ENCODE measurements at places on chromosomes 1 and 21.

DNA sequence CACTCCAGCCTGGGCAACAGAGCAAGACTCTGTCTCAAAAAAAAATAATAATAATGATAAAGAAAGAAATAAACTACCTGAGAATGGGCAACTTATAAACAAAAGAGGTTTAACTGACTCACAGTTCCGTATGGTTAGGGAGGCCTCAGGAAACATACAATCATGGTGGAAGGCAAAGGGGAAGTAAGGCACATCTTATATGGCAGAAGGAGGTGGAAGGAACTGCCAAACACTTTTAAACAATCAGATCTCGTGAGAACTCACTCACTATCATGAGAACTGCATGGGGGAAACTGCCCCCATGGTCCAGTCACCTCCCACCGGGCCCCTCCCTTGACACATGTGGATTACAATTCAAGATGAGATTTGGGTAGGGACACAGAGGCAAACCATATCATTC, 6.3 kb upstream of the EGLN1 start:
- no peak for DNase-seq

DNA sequence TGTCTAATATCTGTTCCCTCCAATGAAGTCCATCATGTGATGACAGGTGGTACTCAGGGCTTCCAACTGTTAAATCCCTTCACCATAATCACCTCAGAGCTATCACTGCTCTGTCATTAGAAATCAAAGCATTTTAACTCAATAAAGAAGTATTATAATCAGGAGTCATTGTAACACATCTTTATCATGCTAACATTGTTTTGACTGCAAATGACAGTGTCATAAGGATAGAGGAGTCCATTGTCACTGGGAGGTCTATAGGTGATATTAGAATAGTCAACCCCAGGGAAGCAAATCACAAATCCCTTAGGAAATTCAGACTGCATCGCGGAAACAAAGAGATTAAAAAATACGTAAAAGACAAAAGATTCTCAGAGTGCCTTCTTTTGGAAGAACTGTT, 30.8 kb downstream of the LRRC53 start:
- no peak for DNase-seq

GRCh38 chr1:37146071-37146470, 111.8 kb upstream of the GRIK3 start:
- no peak for DNase-seq

DNA sequence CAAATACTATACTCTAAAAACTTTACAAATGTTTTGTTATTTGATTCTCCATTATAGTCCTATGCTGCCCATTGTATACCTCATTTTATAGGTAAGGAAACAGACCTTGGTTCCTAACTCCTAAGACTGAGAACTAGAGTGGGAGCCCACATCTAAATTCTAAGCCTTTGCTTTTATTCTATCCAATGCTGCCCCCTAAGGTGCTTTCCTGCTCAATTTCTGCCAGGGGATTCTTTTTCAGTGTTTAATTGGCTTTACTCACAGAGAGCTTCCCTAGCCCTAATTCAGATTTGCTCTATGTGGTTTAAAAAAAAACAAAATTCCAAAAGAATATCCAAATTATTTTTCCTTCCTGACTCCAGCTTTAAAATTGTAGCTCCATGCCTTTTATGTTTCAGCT, 64.5 kb downstream of the KIF14 start:
- DNase-seq = no peak

- DNase-seq = no peak
These were observed 5.5 kb downstream of the GLIS1 start for GRCh38 chr1:53733447-53733931.

DNA sequence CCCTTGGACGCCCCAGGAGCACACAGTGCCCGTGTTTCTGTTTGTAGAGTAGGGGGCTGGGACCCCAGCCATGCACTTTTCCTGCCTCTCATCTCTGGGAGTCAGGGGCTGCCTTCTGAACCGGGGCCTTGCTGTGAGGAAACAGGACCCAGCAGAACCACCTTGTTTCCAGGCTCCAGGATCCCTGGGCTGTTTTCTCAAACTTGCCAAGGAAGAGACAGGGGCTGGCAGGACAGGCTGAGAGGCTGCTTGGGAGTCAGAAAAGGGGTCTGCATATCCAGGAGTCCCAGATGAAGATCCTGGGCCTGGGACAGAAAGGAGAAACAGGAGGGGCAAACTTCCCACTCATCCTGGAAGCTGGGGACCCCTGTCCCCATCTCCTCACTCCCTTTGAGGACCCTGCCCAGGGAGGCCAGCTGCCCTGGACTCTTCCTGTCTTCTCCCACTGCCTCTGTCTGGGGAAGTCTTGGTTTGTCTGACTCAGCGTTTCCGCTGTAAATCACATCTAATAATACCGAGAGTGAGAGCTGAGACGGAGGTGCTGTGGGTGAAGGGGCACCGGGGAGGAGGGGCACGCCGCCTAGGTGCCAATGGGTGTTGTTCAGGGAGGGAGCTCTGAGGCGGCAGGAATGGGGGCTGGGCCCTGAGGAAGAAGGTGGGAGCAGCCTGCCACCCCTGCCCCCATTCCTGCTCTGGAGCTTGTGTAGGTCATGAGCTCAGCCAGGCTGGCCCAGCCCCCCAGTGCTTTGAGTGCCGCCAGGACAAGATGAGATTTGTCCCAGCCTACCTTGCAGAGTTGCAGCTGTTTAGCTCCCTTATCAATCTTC, 16.7 kb downstream of the POU3F1 start:
- no peak for DNase-seq

DNA sequence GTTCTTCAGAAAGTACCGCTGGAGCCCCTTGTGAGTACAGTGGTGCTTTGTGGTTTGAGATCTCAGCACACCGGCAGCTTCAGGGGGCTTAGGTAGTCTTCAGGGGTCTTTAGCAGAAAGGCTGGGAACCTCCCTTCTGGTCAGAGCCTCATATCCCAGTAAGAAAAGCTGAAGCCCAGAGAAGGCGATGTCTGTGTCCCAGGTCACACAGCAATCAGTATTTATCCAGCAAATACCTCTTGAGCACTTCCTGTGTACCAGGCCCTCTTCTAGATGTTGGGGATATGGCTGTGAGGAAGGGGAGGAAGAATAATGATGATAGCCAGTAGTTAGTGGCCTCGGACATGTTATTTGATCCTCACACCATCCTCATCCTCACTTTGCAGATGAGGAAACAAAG, 14.3 kb downstream of the SERINC2 start:
- DNase-seq = no peak

- DNase-seq = no peak
These were observed 4.1 kb upstream of the PTPN7 start for GRCh38 chr1:202164271-202165037.

GRCh38 chr21:17813353-17813752, 5.8 kb downstream of the C21orf91 start:
- no peak for DNase-seq

GRCh38 chr1:187114792-187115191, 286.0 kb downstream of the PLA2G4A start:
- no peak for DNase-seq

DNA sequence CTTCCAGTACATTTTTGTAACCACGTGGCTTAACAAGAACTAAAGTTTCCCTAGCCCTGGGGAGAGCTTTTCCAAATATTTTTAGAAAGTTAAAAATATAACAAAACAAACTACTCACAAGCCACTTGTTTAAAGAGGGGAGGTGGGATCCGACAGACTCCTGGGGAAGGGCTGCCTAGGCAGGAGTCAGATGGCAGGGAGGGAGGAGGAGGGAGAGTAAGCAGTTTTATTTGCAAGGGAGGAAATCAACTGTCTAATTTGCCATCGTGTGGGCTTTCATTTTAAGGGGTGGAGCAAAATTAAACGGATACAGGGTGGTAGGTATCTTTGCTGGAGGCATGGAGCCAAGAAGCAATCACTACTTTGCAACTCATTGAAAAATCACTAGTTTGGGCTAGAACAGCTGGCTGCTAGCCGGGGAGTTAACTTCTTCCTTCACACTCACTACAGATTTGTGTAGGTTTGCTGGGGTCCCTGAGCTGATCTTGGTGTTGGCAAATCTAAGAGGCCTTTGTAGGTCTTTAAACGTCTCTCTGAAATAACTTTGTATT, 8.8 kb downstream of the BARHL2 start:
- DNase-seq = no peak

- DNase-seq = no peak
These were observed 25.2 kb downstream of the CCN1 start for GRCh38 chr1:85605484-85606413.

- DNase-seq = no peak
These were observed 89.8 kb upstream of the TMPRSS15 start for GRCh38 chr21:18493422-18493821.

GRCh38 chr1:58158016-58158415, 388.5 kb downstream of the OMA1 start:
- DNase-seq = no peak

All from amygdala (tissue), 56 donors.